ENCODE measurements at places on chromosomes 5 and 9. TPM values are rescaled to one million over a fixed set of nuclear protein-coding genes. Genes with fewer than 3 reads are reported as not detected.

- no peak for DNase-seq
Measured at GRCh38 chr9:127209948-127210640, 54.5 kb upstream of the GARNL3 start.

Gene TRIM7
- total RNA-seq = 0.57 TPM

Gene SLC9A3
- 2.4 TPM for total RNA-seq

Gene AMBP
- total RNA-seq = 0.22 TPM
